Common myeloid progenitor, CD34-positive (primary cell): ENCODE measurements at places on chromosomes 16 and 17.

GRCh38 chr16:370443-370842, at the start of gene MRPL28:
TSS of gene MRPL28 (minus strand) at chr16:370538. CDS start at chr16:370218, 320 bp downstream.
- DNase-seq: peak; percentile 97

GRCh38 chr17:17434477-17434876, 42.3 kb upstream of the MED9 start:
- no peak for DNase-seq

- no peak for DNase-seq
Measured at GRCh38 chr17:77375108-77375916, 234.5 kb downstream of the SEC14L1 start.

- peak; percentile 42 for DNase-seq
Measured at GRCh38 chr17:63140255-63140654, 174.2 kb downstream of the TANC2 start.

DNA sequence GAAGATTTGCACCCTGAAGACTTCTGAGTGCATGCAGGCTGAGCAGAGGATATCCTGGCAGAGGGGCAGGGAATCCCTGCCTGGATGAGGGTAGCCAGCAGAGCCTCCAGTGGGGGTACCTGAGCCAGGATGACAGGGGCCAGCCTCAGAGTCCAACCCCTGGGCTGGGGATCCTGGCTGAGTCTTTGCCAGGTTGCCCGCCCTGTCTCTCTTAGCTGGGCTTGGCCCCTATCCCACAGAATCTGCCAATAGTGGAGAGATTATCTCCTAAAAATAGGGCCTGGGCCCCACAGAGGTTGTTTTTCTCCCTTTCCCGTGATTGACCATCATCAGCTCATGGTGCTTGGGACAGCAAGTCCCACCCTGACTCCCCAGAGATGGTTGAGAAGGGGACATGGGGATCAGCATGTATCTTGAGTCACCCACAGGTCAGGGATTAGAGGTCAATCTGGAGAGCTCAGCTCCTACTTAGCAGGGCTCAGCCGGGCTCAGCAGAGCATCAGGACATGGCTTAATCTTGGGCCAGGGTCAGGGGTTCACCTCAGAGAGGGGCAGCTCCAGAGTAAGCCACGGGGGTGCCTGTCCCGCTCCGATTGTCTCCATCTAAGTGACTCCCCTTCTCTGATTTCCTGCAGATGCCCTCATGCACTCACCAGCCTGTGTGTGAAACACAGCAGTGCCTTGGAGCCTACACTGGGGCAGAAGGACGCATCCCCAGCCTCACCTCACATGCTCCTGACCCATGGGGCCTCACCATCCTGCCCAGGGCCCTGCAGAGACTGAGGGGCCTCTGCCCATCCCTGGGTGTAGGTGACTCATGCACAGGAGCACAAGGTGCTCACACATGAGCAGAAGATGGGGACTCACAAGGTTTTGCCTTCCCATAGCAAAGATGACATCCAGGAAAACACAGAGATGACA, 11.5 kb downstream of the CDH16 start:
- no peak for DNase-seq

- no peak for DNase-seq
Measured at GRCh38 chr17:69434164-69434579, 19.7 kb downstream of the MAP2K6 start.

DNA sequence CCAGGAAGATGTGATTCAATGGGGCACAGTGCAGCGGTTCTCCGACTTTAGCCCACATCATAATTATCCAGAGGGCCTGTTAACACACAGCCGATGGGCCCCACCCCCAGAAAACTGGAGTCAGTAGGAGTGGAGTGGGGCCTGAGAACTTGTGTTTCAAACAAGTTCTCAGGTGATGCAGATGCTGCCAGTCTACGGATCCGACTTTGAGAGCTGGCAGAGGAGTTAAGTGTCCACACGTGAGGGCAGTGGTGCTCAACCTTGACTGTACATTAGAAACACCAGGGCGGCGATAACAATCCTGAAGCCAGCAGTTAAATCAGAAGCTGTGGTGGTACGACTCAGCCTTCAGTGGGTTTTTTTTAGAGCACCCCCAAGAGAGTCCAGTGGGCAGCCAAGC, 75.0 kb downstream of the GPRC5B start:
- no peak for DNase-seq

- no peak for DNase-seq
Measured at GRCh38 chr17:55533608-55534007, 22.4 kb upstream of the SMIM36 start.
